ENCODE measurements at places on chromosomes 7 and 10.

- no peak for DNase-seq
Measured at GRCh38 chr10:31622978-31623377, 304.0 kb downstream of the ZEB1 start.

DNA sequence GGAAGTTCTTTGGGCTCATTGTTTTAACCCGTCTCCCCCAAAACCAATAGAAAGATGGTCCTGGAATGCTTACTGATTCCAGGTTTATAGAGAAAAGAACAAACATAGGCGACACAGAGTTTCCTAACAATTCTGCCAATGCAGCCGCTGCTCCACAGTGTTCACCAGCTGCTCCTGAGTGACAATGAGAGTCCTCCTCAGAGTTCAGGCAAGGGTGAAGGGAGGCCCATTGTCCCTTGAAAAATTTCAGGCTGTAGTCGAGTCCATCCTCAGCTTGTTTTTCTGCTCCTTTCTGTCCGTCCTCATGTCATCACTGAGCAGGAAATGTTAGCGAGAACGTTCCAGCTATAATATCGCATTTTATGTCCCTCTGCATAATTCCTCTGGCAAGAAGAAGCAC is 537.6 kb downstream of the TCERG1L start:
- DNase-seq: no peak

- no peak for DNase-seq
Measured at GRCh38 chr7:137475966-137476365, 132.4 kb upstream of the PTN start.

DNA sequence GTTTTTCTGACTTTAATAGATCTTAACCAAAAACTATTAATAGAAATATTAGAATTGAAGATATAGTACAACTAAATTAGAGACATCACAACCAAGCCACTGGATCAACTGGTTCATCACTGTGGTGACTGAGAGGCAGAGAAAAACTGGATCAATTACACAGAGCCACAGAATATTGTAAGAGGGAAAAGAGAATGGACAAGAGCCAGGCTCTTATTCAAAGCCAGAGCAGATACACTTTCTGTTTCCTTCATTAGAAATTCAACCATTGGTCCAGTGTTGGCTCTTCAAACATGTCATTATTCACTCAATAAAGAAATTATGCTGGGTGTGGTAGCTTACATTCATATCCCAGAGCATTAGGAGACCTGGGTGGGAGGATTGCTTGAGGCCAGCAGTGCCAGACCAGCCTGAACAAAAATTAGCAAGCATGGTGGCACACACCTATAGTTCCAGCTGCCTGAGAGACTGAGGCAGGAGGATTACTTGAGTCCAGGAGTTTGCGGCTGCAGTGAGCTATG is 295.1 kb downstream of the NEBL start:
- no peak for DNase-seq

DNA sequence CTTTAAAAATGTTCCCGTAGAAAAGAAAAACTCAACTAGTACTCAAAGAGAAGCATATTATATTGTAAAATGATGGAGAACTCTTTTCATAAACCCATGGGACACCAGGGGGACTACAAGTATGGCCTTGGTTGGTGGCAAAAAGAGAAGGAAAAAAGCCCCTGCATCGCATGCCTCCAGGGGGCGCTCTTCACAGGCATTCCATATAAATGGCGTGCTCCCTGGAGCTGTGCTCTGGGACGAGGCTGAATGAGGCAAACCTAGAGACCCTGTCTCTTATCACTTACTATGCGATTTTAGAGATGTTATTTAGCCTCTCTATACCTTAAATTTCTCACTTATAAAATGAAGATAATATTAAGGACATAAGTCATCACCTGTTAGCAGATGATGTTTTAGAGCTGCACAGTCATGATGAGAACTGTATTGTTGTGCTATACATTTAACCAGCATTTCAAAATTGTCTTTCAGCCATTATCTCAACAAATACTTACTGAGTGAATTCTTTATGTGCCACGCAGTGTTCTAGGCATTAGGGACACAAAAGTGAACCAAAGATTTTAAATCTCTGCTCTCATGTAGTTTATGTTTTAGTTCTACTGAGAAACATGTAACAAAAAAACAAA is 105.8 kb downstream of the ARHGAP21 start:
- DNase-seq: peak; percentile 66

GRCh38 chr10:69828144-69828870 is 26.6 kb downstream of the COL13A1 start:
- no peak for DNase-seq

DNA sequence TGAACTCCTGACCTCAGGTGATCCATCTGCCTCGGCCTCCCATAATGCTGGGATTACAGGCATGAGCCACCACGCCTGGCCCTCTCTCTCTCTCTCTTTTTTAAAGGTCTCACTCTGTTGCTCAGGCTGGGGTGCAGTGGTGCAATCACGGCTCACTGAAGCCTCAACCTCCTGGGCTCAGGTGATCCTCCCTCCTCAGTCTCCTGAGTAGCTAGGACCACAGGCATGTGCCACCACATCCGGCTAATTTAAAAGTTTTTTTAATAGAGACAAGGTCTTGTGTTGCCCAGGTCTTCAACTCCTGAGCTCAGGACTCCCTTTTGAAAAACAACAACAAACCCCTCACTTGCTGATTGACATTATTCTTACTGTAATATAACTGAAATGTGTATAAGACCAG is 11.6 kb downstream of the PALD1 start:
- DNase-seq: no peak

DNA sequence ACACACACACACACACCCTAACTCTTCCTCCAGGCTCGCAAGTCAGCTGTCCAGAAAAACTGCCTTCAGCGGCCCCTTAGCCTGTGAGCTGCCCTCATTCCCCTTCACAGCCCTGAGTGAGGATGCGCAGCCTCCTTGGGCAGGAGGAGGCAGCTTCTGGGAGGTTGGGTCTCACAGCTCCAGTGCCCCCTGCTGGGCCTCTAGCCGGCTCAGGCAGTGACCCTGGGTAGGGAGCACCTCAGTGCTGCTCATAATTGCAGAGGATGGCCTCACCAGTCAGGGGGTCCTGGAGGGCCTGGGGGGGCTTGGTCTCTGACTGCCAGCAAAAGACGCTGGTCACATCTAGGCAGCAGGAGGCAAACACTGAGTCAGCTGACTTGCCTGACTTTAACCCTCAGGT is 43.7 kb downstream of the ZNF273 start:
- DNase-seq: peak; percentile 9

- no peak for DNase-seq
Measured at GRCh38 chr7:15174485-15174884, 271.9 kb upstream of the DGKB start.

- no peak for DNase-seq
Measured at GRCh38 chr7:50287129-50287528, 17.4 kb upstream of the IKZF1 start.

GRCh38 chr7:129886167-129886817 is 66.5 kb downstream of the UBE2H start:
- DNase-seq: no peak

GRCh38 chr7:82723411-82723810 is 279.8 kb upstream of the CACNA2D1 start:
- no peak for DNase-seq

DNA sequence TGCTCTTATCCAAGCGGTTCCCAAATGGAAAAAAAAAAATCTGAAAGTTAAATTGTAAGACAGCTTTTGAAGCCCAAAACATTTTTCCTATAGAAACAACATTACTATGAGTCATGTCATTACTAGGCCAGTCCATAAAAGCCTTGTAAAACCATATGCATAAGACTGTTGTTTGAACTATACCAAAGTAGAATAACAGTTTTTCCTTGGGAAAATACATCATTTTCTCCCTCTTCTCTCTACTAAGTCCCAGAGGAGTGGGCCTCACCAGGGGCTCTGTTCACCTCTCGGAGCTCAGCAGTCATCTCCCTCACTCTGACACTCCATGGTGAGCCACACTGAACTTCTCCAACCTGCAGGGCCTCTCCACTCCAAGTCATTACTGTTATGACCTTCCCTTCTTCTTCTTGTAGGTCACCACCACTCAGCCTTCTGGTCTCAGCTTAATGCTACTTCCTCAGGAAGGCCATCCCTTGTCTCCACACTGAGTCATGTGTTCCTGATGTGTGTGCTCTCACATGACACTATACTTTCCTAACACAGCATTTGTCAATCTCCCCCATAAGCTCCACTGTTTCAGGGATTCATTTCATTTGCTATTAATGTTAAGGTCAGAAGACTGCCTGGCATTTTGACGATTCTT is 32.5 kb downstream of the ZNF438 start:
- peak; percentile 2 for DNase-seq

- no peak for DNase-seq
Measured at GRCh38 chr7:16846601-16847165, 35.1 kb downstream of the AGR3 start.

DNA sequence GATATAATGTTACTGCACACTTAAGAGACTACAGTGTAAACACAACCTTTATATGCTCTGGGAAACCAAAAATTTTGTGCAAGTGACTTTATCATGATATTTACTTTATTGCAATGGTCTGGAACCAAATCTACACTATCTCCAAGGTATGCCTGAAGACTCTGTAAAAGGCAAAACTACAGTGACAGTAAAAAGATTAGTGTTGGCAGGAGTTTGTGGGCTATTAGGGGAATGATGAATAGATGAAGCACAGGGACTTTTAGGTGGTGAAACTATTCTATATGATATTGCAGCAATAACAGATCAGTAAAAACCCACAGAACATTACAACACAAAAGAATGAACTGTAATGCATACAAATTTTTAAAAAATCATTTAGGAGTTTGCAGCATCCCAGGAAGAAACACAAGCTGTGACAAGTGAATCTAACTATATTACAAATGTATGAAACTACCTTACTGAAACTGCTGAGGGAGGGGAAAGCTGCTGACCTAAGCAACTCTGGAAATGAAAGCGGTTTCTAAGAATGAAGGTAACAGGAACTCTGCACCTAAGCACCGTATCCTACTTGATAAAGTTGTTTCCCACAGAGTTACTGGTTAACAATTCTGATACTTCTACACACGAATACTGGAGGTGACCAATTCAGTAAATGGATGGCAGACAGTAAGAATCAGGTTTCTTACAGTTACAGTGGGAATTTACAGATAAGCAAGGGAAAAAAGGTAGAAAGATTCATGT is 82.6 kb downstream of the ATE1 start:
- DNase-seq: no peak

Measured in HEK293T (cell line).